Activated T-helper 1 cell treated with Interleukin-2 at 50 U/mL for 16 hours (primary cell): ENCODE measurements at places on chromosomes 5 and 9.

DNA sequence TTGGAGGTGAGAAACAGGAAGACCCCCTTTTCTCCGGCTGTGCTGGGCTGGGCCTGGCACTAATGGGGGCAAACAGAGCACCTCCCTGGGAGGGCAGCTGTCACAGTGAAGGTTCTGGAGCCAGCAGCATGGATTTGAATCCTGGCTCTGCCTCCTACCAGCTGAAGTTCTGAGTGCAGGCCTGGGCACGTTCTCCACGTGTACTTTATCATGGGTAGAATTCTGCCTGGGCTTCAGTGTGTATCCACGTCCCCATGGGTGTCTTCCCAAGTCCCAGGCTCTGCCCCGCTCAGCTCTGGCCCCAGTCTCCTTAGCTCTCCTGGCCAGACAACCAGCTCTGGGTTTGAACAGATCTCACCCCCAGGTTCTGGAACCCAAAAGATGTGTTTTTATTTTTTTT, 223.2 kb downstream of the PBX3 start:
- DNase-seq: no peak

DNA sequence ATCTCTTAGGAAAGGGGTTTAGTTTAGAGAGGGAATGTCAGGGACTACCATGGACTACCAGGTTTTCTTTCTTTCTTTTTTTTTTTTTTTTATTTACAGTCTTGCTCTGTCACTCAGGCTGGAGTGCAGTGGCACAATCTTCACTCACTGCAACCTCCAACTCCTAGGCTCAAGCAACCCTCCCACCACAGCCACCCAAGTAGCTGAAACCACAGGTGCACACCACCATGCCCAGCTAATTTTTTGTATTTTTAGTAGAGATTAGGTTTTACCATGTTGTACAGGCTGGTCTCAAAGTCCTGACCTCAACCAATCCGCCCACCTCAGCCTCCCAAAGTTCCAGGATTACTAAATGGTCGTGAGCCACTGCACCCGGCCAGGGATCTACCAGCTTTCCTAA, 572.7 kb downstream of the CAAP1 start:
- no peak for DNase-seq

DNA sequence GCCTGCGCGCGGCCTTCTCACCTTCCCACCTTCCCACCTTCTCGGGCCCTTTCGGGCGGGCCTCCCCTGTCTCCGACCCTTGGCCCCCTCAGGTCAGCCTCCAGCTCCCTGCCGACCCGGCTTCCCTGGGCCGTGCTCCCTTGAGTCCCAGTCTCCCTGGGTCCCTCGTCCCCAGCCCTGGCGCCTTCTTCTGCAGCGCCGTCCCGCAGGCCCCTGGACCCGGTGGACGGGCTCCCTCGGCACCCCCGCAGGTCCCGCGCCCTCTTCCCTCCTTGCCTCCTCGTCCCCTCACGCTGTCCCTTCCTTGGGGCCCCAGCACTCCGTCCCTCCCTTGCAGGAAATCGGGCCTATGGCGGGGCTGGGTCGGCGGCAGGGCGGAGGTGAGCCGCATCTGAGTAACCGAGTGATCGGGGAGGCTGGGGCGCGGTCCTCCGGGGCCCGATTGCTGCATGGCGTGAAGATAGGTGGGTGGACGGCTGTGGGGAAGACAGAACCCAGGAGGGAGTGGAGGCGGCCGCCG, 7.6 kb downstream of the ARPC5L start:
- DNase-seq: peak; percentile 27

DNA sequence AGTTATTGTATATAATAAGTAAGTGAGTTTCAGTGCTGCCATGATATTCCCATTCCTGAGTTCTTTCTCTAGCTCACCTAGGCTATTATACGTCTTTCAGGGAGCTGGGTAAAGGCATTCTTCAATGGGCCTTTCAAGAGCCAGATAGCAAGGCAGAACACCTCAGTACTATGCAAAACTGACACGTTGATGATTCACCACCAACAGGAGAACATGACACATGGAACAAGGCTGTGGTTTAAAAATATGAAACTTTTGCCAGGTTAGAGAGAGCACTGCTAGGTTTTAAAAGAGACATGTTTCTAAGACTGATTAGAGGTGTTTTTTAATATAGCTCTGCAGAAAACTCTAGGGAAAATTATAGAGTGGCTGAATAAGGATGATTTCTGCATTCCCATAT, 95.9 kb downstream of the UGCG start:
- no peak for DNase-seq

- no peak for DNase-seq
Measured at GRCh38 chr9:111691672-111692329, 30.4 kb downstream of the GNG10 start.

DNA sequence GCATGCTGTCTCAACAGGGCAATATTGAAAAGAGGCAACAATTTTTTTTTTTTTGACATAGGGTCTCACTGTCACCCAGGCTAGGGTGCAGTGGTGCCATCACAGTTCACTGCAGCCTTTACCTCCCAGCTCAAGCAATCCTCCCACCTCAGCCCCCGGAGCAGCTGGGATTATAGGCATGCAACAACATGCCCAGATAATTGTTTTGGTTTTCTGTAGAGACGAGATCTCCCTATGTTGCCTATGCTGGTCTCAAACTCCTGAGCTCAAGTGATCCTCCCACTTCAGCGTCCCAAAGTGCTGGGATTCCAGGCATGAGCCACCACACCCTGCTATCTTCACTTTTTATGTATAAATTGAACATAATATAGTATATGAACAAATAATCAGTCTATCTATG, 47.6 kb downstream of the PRELID2 start:
- no peak for DNase-seq

GRCh38 chr9:114224247-114224610, 68.9 kb downstream of the COL27A1 start:
- DNase-seq: no peak

DNA sequence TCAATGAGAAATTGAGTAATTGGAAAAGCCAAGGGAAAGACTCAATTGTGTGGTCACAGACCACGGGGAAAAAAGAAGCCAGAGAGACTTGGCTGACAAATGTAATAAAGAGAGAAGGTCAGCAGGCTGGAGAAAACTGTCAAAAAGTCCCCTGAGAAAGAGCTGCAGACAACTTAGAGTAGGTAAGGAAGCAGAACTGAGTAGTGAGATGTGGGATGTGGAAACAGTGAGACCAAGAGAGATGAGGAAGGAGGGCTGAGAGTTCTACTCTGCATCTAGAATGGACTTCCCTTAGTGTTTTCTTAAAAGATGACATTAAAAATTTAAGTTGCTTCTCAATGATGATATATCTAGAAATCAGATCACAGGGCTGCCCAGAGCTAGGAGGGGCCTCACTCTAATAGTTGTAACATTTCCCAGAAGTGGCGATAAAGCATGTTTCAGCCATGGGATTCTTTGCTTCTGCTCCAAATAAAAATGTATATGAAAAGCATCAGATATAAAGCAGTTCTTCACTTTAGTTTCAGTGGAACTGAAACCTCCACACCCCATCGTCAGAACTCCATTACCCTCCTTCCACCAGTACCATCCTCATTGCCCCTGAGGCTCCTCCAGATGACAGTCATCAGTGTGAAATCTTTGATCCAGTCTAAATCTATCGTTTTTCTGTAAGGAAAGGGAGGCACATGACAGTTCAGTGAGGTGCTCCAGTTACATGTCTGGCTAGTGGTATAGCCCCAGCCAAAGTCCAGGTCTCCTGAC, 80.6 kb downstream of the SPEF2 start:
- DNase-seq: no peak

DNA sequence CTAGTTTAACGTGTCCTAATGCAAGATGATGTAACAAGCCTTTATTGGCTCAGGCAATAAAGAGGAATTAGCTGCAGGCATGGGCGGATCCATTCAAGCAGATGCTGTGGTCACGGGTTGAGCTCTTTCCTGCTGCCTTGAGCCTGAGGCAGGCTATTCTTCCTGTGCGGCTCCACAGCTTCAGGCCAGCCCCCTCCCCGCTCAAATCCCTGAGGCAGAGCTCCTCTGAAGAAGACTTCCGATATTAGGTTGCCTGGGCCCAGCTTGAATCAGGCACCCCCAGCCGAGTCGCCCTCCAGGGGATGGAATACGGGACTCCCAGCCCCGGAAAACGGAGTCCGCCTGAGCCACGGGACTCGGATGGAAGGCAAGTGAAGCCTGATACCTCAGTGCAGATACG, 95.0 kb upstream of the RUFY1 start:
- no peak for DNase-seq

GRCh38 chr9:21081999-21082398, 4.3 kb upstream of the IFNB1 start:
- DNase-seq: no peak
